CD8-positive, alpha-beta memory T cell (primary cell): ENCODE measurements at places on chromosomes 3 and 15.

DNA sequence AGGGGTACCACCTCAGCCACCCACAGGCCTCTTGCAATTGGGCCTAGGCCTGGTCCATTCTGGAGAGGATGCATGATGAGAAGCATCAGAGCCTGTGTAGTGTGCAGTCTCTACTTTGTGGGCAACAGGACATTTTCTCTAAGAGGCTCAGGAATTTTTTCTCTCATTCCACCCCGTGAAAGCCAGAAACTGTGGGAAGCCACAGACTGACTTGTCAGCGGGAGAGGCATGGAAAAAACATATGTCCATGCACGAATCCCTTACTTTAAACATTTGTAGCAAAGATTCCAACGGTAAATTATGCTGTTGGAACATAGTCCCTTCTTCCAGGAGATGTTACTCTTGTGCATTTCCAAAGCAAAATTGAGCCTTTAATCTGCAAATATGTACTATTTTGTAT, 196.5 kb downstream of the KLHL25 start:
- DNase-seq, result no peak

GRCh38 chr3:188053710-188054380, 100.1 kb upstream of the LPP start:
- no peak for DNase-seq

DNA sequence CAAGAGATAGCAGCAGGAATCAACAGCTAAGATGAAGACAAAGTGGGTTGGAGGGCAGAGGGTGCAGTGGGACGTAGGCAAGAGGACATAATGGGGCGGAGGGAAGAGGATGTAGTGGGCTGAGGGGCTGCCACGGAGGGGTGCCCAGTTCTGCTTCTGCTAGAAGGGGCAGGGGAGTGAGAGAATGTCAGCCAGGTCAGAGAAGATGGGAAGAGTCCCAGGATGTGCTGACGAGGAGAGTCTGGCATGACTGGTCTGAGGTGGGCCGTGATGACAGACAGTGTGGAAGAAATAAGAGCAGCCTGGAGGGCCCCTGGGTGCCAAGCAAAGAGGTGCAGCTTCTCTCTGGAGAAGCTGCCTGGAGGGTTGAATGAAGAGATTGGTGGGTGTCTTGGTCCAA, 4.0 kb downstream of the SPSB4 start:
- no peak for DNase-seq

DNA sequence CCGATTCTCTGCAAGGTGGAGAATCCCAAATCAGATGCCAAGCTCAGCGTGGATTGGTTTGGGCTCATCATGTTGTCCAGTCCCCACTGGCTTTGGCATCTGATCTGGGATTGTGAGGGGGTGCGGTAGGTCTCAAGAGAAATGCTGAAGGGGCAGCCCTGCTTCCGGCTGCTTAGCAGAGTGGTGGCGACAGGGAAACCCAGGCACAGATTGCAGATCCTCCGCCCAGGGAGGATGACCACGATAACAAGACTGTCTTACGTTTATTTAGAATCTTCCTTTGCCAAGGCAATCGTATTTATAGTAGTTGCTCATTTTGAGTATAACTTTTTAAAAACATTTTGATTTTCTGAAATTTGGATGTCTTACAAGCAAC, 61.1 kb downstream of the SLC12A8 start:
- no peak for DNase-seq

DNA sequence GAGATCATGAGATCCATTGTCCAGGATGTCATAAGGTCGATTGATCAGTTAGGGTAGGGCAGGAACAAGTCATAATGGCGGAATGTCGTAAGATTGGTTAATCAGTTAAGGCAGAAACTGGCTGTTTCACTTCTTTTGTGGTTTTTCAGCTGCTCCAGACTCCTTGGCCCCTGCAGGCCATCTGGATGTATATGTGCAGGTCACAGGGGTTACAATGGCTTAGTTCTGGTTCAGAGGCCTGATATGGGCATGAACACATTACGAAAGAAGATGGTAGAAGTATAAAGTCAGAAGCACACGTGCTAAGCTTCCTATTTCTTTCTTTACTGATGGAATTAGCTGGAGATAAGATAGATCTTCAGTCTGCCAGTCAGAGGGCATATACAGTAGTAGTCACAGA, 315.4 kb upstream of the LRRC3B start:
- no peak for DNase-seq

DNA sequence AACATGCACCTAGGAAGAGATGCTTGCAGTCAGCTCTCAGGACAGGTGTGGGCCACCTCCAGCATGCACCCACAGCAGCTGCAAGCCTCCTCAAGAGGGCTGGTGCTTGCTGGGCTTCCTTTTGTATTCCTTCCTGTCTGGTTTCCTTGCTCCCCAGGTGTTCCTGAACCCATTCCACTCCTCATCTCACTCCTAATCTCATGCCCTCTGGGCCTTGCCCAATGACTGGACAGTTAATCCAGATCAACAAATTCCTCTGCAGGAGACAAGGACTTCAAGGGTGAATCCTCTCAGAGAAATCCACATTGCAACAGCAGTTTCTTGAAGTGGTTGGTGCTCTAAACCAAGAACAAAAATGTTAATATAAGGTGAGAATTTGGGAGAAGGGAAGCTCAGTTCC, 30.7 kb downstream of the RASGRP1 start:
- no peak for DNase-seq

- no peak for DNase-seq
Observed at GRCh38 chr3:37653466-37653865, 208.2 kb upstream of the CTDSPL start.

DNA sequence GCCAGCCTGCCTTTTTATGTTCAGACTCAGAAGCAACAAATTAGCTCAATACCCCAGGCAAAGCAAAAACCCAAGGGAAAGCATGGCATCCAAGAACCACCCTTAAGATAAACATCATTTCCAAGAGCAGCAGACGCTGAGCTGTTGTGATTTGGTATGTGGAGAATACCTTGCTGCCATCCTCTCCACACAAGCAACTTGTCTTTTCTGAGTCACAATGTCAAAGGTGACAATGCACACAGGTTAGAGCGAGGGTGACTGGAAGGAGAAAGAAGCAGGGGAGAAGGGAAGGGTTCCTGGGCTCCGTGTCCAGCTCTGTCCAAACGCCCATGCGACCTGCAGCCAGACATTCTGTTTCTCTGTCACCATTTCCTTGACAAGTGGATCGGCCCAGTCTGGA, 6.0 kb downstream of the PCSK6 start:
- no peak for DNase-seq

- DNase-seq, result no peak
Observed at GRCh38 chr15:64746921-64747320, 28.5 kb downstream of the RBPMS2 start.

- DNase-seq, result no peak
Observed at GRCh38 chr15:65081758-65082157, 5.2 kb downstream of the KBTBD13 start.

GRCh38 chr3:18092726-18093125, 332.4 kb downstream of the SATB1 start:
- no peak for DNase-seq

DNA sequence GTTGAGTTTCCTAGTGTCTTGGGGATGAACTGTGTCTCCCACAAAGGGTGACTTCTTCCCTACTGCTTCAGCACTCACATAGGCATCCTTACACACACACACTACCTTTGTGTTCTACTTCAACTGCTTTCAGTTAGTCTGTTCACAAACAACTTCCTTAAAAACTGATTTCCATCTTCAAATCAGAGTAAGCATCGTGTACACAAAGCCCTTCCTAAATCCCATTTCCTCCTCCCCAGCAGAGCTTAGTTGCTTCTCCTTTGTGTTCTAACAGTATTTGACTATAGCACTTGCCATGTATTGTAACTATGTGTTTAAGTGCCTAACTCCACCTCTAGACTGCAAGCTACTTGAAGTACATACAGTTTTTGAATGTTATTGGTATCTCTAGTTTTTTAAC, 71.7 kb downstream of the TNIK start:
- DNase-seq, result no peak

- no peak for DNase-seq
Observed at GRCh38 chr3:42079701-42080452, 11.3 kb upstream of the TRAK1 start.

GRCh38 chr3:38004415-38005075, 14.0 kb downstream of the VILL start:
- DNase-seq, result no peak
